ENCODE measurements at places on chromosomes 4 and X. TPM values are rescaled to one million over a fixed set of nuclear protein-coding genes. Genes with fewer than 3 reads are reported as not detected.

The TBX22 gene
- not detected for total RNA-seq

The SCD5 gene
- total RNA-seq = 7.4 TPM

The CLIC2 gene
- 0.88 TPM for total RNA-seq

The SORBS2 gene
- total RNA-seq = 4.1 TPM

The CLCN4 gene
- 4.1 TPM for total RNA-seq

The SAGE1 gene
- not detected for total RNA-seq

The PPP1R2C gene
- not detected for total RNA-seq

The GNRHR gene
- total RNA-seq = not detected

The ZXDA gene
- total RNA-seq = 2.6 TPM

The PAGE2B gene
- not detected for total RNA-seq

The TKTL2 gene
- total RNA-seq = not detected

The FSTL5 gene
- 0.13 TPM for total RNA-seq

The VEGFC gene
- 63.4 TPM for total RNA-seq

The ADH1B gene
- total RNA-seq = 0.65 TPM

The GPR173 gene
- 9.8 TPM for total RNA-seq

The FRMPD3 gene
- not detected for total RNA-seq

The STX18 gene
- total RNA-seq = 17.6 TPM

The RADX gene
- 2.7 TPM for total RNA-seq

The GAGE1 gene
- total RNA-seq = not detected

The VCX2 gene
- total RNA-seq = not detected

The FGFR3 gene
- total RNA-seq = 0.88 TPM

The ZNF630 gene
- 0.78 TPM for total RNA-seq

The MAN2B2 gene
- 22.2 TPM for total RNA-seq

The SMIM10 gene
- total RNA-seq = 11.3 TPM

The CXXC4 gene
- 6.8 TPM for total RNA-seq

The TMEM31 gene
- total RNA-seq = not detected

The GPC4 gene
- total RNA-seq = 3.9 TPM

The GABRG1 gene
- not detected for total RNA-seq

The KCTD8 gene
- total RNA-seq = 0.78 TPM

The TCEAL2 gene
- not detected for total RNA-seq

The CT47A7 gene
- not detected for total RNA-seq

The DGKK gene
- total RNA-seq = not detected

The ARL9 gene
- total RNA-seq = 0.52 TPM

The NHS gene
- 5.9 TPM for total RNA-seq

The MAGEA1 gene
- total RNA-seq = not detected

The HTN3 gene
- not detected for total RNA-seq

The STATH gene
- total RNA-seq = not detected
